SK-N-SH (cell line): ENCODE measurements at places on chromosomes 6 and 20. TPM values are rescaled to one million over a fixed set of nuclear protein-coding genes. Genes with fewer than 3 reads are reported as not detected.

COL9A1 gene
- 0.05 TPM in 1 of 2 replicates, not detected in the other for polyA plus RNA-seq

ME1 gene
- 4.7 and 4.9 TPM in 2 replicates for polyA plus RNA-seq

MYCT1 gene
- 7.6 and 15.4 TPM in 2 replicates for polyA plus RNA-seq

NHSL1 gene
- polyA plus RNA-seq: under 0.01 TPM in 1 of 2 replicates, not detected in the other

PRR18 gene
- 0.02 TPM in 1 of 2 replicates, not detected in the other for polyA plus RNA-seq

CCM2L gene
- polyA plus RNA-seq: not detected in 2 replicates
